ENCODE measurements at places on chromosomes 6 and 20.

GRCh38 chr6:148791372-148791771 lies 44.5 kb downstream of the UST start:
- DNase-seq = no peak

DNA sequence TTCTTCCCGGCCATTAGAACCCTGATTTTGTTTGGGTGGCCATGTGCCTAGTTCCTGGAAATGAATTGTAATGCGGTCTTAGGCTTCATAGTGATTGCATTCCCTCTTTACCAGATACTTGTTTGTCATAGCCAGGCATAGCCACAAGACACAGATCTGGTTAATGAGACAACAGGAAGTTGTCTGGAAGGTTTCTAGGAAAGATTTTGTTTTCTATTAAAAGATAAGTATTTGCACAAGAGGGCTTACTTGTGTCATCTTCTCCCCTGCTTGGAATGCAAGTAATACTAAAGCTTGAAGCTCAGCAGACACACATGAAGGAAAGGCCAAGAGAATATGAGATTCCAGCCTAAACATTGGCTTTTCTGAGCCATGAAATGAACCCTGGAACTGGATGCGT lies 12.9 kb downstream of the FARS2 start:
- peak; percentile 56 for DNase-seq

GRCh38 chr6:132504757-132505156 lies 8.2 kb downstream of the STX7 start:
- no peak for DNase-seq

DNA sequence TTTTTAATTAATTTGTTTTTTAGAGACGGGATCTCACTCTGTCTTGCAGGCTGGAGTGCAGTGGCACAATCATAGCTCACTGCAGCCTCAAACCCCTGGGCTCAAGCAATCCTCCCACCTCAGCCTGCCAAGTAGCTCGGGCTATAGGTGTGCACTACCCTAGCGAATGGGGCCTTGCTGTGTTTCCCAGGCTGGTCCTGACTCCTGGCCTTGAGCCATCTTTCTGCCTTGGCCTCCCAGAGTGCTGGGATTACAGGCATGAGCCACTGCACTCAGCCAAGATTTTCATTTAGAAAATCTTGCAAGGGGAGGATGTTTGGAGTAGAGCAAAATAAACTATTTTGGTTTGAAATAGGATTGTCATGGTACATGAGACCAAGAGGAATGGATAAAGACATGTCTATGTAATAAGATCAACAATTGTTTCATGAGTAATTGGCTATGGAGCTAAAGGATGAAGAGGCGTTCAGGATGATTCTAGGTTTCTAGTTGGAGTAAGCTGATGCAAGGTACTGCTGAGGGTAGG lies 237.8 kb downstream of the UST start:
- no peak for DNase-seq

DNA sequence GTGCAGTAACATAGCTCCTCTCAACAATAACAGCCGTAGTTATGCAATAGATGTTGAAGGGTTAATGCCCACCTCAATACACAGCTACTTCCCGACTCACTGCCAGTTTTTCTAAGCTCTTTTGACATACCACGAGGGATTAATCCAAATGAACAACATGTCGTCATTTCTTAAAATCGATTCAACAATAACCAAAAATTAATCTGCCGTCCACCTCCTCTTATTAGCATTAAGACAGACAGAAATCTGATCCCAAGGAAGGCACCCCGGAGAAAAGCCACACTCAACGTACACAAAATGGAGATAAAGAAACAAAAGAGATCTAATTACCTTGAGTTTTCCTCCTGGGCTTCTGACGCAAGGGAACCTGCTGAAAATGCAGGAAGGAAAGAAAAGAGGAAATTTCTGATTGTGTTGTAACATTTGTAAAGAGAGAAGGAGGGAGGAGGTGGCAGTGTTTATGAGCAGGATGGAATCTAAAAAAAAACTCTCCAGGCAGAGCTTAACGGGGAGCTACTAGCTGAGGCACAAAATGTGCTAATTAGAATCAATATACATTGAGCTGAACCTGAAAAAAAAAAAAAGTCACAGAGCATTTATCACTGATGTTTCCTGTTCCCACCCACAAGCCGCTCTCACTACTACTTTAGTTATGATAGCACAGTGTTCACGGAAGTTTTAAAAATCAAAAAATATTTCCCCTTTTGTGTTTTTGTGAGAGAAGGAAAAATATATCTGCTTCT lies 109.3 kb downstream of the IPCEF1 start:
- peak; percentile 65 for DNase-seq

DNA sequence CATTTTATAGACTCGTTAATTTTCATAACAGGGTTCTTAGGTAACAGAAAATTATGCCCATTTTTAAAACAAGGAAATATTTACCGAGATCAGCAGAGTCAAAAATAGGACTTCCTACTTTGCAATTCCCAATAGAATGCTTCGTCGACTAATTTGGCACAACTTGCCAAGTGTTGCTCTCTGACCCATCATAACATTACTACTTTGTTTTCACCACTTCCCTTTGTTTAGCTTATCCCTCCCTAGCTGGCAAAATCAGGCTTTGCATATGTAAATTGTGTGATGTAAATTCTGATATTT lies 914 bp upstream of the RANBP9 start:
- DNase-seq = peak; percentile 48

- DNase-seq = no peak
Measured at GRCh38 chr6:146359131-146359530, 184.5 kb upstream of the RAB32 start.

- DNase-seq = no peak
Measured at GRCh38 chr20:11948806-11949205, 31.1 kb downstream of the BTBD3 start.

DNA sequence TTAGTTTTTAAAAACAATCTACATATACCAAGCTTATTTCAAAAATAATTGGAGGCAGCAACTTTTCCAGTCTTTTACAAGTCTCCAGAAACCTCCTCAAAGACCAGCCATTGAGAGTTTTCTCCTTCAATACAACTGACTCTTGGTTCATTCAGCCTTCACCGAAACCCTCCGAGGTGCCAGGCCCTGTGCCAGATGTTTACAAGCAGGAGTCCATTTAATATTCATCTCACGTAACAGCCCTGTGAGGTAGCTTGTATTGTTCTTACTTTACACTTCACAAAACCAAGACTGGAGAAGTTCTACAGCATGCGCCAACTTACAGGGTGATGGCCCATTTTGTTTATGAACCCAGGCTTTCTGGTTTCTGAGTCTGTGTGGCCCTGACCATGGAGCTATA lies 5.5 kb upstream of the NEDD9 start:
- no peak for DNase-seq

GRCh38 chr20:39654171-39654570 lies 692.0 kb downstream of the DHX35 start:
- DNase-seq = no peak

- DNase-seq = no peak
Measured at GRCh38 chr6:127914240-127914639, 13.4 kb upstream of the THEMIS start.

DNA sequence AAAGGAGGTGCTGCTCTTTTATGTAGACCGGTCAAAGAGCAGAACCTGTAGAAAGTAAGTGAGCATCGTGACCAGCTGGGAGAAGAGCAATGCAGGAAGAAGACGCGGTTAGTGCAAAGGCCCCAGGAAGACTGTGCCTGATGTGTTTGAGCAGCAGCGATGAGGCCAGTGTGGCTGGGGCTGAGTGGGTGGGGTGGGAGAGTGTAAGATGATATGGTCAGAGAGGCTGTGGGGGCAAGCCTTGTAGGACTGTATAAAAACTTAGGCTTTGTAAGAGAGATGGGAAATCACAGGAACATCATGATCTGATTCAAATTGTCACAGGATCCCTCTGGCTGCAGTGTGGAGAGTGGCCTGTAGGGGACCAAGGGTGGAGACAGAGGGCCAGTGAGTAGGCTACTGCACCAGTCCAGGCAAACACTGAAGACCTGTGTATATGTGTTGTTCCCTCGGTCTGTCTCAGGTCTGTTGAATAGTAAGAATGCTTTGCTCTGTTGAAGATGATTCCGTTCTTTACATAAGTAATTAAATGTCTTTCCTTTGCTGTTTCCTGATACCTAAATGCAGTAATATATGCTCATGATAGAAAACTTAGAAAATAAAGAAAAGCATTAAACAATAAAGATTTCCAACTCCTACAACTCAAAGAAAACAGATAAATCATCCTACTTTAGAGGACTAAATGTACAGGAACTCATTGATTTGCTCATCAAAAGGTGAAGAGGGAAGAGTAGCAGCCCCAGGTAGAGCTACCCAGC lies 23.6 kb upstream of the WFDC2 start:
- peak; percentile 38 for DNase-seq

- no peak for DNase-seq
Measured at GRCh38 chr6:106908386-106908840, 66.1 kb downstream of the CD24 start.

DNA sequence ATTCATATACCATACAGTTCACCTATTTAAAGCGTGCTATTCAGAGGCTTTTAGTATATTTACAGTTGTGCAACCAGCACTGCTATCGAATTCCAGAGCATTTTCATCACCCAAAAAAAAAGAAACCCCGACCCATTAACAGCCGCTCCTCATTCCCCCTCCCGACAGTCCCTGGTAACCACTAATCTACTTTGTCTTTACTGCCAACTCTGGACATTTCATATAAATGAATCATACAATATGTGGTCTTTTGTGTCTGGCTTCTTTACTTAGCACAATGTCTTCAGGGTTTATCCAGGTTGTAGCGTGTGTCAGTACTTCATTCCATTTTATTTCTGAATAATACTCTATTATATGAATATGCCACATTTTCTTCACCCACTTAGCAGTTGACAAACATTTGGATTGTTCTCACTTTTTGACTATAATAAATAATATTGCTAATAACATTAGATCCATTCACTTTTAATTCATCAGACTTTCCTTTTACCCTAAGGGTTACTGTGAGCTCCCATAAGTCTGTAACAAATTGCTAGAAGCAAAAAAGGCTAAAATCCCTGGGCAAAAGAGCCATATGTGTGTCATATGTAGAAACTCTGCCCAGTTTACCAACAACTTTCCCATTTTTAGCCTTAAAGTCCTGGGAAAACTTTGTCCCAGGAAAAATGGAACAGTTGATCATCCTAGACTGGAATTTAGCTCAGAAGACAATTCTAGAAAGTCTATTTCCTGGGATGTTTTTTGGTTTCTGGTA lies 23.2 kb upstream of the ROS1 start:
- DNase-seq = no peak

- peak; percentile 38 for DNase-seq
Measured at GRCh38 chr20:32319100-32319499, 39.0 kb upstream of the ASXL1 start.

GRCh38 chr6:34065466-34066217 lies 80.2 kb downstream of the GRM4 start:
- DNase-seq = no peak

DNA sequence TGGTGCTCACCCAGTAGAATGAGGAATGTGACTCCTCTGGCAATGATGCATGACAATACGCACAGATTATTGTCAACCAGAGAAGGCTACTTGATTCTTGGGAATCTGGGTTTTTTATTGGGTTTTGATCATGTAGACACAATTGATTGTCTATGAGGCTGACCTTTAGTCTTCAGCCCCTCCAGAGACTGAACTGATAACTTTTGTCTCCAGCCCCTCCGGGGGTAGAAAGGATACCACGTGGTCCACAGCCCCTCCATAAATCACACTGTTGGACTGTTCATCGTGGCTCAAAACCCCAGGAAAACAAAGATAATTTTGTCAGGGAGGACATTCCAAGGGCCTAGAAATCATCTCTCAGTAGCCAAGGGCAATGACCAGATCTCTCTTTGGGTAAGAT lies 57.5 kb upstream of the ADGRF5 start:
- no peak for DNase-seq

- no peak for DNase-seq
Measured at GRCh38 chr6:28008053-28008452, 51.0 kb downstream of the OR2B6 start.

DNA sequence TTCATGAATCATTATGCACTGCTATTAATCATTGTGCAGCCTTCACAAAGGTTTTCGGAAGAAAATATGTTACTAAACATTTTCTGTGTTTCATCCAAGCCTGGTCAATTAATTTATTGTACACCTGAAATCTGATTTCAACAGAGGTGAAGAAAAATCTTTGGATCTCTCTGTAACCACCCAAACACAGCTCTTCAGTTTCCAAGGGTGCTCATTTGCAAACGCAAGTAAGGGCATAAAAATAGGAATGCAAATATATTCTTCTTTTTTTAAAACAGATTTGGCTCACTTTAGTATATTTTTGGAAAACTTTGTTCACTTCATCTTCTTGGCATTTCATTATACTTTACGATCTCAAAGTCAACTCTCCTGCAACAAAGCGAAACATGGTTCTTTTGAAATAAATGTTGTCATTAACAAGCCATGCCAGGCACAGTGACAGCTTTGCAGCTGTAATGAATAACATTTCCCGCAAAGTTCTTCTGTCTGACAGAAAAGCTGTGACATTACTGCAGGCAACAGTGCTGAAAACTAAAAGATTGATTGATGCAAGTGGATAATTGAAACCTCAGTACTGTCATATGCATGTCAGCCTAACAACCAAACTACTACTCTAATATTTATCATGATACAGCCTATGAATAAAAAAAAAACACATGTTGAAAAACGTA lies 348.3 kb downstream of the FRK start:
- no peak for DNase-seq

GRCh38 chr6:13091192-13091591 lies 237.1 kb downstream of the TBC1D7 start:
- no peak for DNase-seq

DNA sequence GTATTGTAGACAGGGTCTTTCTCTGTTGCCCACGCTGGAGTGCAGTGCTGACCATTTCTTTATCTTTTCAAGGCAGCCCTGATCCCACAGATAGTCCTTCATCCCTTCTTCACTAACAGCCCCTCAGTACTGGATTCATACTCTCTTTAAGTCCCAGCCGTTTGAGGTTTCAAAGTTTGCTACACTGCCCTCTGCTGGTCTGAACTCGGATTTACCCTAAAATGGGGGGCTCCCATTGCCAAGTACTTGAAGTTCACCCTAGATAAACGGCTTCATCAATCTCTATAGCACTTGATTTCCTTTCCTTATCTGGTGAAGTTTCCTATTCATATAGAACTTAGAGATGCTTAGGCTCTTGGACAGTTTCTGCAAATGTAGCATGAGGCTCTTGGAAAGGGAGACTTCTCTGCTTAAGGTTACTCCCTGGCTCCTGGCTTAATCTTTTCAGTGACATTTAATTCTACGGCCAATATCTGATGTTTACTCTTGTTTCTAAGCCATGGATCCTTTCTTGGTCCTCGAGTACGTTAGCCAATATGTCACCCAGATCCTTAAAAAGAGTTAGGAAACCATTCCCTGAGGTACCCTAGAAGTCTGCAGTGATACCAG lies 21.4 kb upstream of the PREP start:
- DNase-seq = peak; percentile 62

All from activated CD4-positive, alpha-beta T cell treated with anti-CD3 and anti-CD28 coated beads, Interleukin-10, Interleukin-2, amounts not matched to agents 100 ng/mL and 50 ng/mL, durations not matched to agents 16 hours and 8 hours (primary cell).